Aorta (tissue), 5 donors: ENCODE measurements at places on chromosomes 12 and 14. TPM values are rescaled to one million over a fixed set of nuclear protein-coding genes. Genes with fewer than 3 reads are reported as not detected.

- DNase-seq: no peak
These were observed 149.1 kb upstream of the FLRT2 start for GRCh38 chr14:85380881-85381280.

GRCh38 chr14:95063391-95063790, 93.9 kb downstream of the DICER1 start:
- no peak for DNase-seq

IRAK4 gene
- total RNA-seq: 24.4 TPM

DNA sequence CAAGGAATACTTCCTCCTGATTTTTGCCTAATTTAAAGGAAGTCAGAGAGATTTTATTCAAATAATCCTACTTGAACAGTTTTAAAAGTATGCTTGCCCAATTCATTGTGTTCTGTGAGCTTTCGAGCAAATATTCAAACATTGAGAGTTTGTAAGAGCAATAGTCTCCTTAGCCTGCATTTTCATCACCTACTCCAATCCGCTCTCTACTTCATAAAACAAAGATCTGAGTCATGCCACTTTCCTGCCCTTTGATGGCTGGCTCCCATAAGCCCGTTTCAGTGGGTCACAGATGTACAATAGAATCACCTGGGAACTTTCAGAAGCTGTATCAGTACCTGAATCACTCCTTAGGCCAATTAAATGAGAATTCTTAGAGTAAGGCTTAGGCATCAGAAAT, 319.2 kb downstream of the PDZRN4 start:
- DNase-seq: no peak

DNA sequence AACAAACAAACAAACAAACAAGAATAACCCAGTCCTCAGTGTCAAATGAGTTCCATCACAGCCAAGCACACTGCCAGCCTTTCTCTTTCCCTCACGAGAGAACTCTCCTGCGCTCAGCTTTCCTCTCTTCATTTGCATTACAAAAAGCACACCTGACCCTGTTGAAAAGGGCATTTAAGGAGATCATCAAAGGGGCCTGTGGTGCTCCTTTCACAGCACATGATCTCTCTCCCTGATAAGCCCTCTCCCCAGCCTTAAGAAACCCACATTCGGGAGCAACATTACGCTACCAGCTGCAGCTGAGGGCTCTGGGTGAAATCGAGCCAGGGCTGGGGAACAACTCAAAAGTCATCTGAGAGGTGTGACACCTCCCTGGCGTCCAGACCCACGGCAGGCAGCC, 165.6 kb upstream of the TMCC3 start:
- no peak for DNase-seq

DNA sequence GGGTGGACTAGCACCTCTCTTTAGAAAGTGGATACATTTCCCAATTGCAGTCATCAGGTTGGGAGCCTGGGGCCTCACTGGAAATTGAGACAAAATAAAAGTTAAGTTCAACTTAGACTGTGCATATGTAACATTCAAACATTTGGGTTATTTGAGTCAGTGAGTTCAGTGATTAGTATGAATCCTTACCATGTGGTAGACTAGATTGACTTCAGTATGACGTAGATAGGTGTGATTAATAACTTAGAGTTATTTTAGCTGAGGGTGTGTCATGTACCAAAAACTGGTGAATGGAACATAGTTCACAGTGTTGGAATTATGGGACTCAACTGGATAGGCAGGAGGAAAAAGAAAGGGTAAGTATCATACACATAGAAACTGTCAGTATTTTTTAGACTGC, 8.0 kb upstream of the SSTR1 start:
- DNase-seq: no peak

ADAM21 gene
- total RNA-seq: 0.13 TPM

MSI1 gene
- 1.3 TPM for total RNA-seq

FAR2 gene
- 12.2 TPM for total RNA-seq

NEMP1 gene
- 7.6 TPM for total RNA-seq

RNASE12 gene
- not detected for total RNA-seq

GRCh38 chr12:113898466-113898865, 67.7 kb downstream of the RBM19 start:
- DNase-seq: no peak

SLC39A9 gene
- 44.3 TPM for total RNA-seq

- DNase-seq: no peak
These were observed 26.6 kb downstream of the NRDE2 start for GRCh38 chr14:90305176-90305601.

DIO3 gene
- total RNA-seq: 5.8 TPM

EIF2S3B gene
- total RNA-seq: 0.69 TPM

DNA sequence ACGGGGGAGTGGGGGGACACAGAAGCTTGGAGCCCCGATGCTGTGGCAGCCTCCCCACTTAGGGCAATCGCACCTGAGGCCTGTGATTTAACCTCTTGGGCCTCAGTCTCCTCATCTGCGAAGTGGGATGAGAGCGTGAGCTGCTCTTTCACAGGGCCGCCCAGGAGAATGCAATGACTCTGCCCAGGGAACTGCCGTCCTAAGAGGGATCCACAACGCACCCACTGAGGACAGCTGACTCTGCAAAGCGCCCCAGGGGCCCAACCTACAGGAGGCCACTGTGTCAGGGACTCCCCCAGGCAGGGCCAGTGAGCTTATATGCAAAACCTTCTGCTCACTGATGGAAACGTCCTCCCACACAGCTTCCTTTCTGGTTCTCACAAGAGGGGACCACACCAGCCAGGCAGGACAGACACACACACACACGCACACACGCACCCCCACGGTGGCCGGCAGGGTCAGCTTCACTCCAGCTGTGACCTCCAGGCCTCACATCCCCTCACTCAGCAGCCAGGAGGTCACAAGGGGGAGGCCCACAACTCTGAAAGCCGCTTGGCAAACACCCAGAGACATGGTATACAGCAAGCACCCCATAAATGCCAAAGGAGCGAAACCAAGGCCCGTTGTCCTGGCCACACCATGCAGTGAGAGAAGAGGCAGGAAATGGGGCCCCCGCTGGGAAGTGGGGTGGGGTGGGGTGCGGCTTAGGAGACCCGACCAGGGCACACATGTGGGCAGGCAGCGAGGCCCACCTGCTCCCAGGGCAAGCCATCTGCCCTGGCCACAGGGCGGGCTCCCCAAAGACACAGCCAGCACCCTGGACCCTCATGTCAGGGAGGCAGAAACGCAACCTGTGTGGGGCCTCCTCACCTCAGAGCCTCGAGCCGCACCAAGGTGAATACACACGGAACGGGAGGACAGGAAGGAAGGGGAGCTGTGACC, 73.3 kb downstream of the NCOR2 start:
- no peak for DNase-seq

DNA sequence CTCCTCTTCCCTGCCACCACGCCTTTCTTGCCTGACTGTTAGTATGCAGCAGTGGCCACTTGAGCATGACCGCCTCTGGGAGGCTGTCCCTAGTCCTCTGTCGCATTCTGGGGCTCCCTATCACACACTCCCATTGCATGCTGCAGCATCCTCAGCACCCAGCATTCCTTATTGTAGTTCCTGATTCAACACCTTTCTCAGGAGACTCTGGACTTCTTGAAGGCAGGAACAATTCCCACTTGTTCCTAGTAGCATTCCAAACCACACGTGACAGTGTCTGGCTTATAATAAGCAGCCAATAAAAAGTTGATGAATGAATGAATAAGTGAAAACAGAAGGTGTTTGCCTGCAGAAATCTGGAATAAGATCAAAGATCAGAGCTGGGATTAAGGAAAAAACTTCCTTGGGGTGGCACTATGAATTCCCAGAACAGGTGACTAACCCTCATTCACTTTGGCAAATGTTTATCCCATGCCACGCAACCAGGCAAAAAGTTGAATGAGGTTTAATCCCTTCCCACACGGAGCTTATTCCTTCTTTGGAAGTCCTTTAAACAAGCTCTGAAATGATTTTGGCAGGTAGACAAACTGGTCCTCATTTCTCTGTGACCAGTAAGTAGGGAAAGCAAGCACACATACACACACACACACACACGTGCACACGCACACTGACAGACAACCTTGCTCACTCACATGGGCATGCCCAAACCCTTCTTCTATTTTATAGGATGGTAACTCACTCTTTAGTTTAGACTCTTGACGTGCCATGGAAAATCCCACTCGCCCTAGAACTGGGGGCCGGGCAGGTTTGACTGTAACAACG, 26.5 kb downstream of the NTF3 start:
- DNase-seq: no peak

SELPLG gene
- 8.1 TPM for total RNA-seq

DNA sequence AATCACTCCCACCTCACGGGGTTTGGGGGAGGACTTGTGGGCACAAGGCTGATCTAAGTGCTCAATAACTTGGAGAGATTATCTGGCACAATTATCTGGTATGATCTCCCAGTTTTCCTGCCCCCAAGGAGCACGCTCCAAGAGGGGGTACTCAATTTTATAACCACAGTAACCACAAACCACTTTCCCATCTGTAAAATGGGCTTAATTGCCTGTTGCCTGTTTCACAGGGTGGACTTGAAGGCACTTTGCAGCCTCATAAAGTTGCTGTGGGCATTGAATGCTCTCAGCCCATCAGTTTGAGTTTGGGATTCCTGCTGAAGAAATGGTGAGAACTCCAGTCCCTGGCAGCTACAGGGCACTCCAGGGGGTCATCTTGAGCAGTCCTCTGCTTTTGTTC, 4.4 kb downstream of the SLC8B1 start:
- DNase-seq: no peak

ETV6 gene
- total RNA-seq: 73.7 TPM

SIX1 gene
- total RNA-seq: 10.6 TPM

MMP17 gene
- 5.4 TPM for total RNA-seq

SHMT2 gene
- 50.3 TPM for total RNA-seq

DNA sequence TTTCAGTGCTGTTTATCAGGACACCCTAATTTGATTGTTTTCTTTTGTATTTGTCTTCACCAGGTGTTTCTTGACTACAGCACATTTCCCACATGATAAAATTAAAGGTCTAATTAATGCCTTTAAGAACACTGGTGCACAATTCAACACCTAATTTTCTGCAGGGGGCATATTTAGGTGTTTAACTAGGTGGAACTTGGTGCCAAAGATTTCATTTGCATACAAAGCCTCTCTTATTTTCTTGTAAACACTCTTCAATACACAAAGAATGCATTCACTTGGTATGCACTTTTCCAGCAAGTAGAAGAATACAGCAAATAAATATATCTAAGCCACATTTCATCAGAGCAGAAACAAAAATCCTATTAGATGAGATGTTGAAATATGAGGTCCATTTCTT, 646.2 kb upstream of the FOXG1 start:
- DNase-seq: no peak

- DNase-seq: no peak
These were observed 45.2 kb downstream of the RDH12 start for GRCh38 chr14:67746927-67747326.

GRCh38 chr12:40106655-40107054, 774 bp upstream of the SLC2A13 start:
- no peak for DNase-seq

DNA sequence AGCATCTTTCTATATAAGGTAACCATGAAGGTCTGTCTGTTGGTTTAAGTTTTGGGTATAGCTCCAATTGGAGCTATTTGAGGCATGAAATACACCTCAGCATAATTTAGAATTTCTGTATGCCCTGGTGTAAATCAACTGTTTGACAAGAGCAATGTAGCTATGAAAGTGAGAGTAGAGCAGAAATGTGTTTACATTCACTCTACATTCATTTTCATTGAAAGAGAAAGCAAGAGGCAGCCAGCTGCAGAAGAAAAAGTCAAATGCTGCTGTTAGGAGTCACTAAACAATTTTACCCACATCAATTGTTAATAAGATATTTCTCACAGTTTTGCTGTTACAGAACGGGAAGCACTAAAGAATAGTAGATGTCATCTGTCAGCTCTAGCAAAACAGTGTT, 252.5 kb downstream of the SLC6A15 start:
- DNase-seq: no peak

DNA sequence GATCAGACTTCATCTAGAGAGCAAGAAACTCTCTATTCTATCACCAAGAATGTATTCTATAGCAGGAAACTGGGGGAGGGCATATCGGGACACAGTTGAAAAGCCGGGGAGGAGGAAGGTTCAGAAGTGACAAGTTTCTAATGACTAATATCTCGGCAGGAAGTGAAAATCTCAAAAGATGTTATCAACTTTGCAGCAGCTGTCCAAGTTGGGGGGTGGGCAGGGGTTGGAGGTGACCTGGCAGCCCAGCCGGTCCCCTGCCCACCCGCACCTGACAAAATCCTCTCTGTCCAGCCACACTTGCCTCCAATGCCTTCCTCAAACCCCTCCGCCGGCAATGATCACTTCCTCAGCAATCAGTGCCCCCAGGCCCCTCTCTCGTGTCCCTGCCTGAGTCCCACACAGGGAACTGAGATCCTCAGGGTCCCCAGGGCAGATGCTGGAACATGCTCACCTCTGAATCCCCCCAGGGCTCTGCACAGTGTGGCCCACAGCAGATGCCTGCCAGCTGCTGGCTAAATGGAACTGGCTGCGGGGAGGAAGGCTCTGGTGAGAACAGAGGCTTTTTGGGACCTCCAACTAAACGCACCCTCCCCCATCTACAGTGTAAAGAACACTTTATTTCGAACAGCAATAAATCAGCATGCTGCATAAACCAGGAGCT, 43.9 kb downstream of the CCDC88C start:
- DNase-seq: no peak

KRT6C gene
- total RNA-seq: not detected

DNA sequence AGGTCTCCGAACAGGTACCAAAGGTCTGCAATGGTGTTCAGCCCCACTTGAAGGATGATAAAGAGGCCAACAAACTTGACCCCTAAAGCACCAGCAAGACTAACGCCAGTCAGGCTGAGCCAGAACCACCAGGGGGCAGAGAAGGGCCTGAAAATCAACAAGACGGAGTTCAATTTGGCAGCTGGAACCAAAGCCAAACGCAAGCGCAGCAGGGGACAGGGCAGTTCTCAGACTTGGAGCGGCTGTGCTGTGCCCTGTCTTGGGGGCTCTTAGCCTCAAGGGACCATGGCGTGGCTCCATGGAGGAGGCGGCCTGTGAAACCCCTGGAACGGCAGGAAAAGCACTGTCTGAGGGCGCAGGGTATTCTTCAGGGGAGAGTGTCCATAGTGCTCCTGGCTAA, 19.6 kb downstream of the POMT2 start:
- DNase-seq: peak; percentile 84

- peak; percentile 74 for DNase-seq
These were observed at the start of gene TPH2 for GRCh38 chr12:71938728-71939385. Gene TPH2 (plus strand): TSS chr12:71938845. CDS start chr12:71938987, 142 bp downstream.

GRCh38 chr14:84492685-84493084, 1037.3 kb upstream of the FLRT2 start:
- DNase-seq: no peak

GAS2L3 gene
- 19.6 TPM for total RNA-seq

IFNG-AS1 gene
- 0.42 TPM for total RNA-seq

DNA sequence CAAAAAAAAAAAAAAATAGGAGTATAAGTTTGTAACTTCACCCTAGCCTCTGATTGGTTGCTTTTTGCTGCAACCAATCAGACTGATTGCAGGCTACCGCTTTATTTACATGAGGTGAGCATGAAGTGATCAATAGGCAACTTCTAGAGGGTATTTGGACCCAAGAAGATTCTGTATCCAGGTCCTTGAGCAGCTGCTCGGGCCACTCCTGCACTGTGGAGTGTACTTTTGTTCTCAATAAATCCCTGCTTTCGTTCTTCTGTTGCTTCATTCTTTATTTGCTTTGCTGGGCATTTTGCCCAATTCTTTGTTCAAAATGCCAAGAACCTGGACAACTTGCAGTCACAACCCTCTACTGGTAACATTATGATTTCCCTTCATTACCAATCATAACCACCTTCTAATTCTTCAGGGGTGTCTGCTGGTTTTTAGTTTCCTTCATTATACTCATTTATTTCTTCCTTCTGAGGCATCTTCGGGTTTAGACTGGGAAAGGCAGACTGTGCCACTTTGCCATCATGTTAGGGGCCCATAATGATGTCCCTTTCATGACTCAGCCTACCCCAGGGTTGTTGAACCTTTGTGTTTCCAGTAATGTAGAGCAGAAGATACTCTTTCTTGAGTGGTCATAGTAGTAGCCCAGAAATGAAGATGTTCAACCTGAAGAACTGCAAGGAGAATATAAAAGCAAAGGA, 43.4 kb upstream of the LIMA1 start:
- no peak for DNase-seq
